ENCODE measurements at places on chromosomes 16 and 17.
A peak's percentile ranks its signal among the peaks of the same experiment; 100 is the strongest.

- DNase-seq: peak; percentile 31
Measured at GRCh38 chr17:67606471-67606870, 111.3 kb upstream of the NOL11 start.

DNA sequence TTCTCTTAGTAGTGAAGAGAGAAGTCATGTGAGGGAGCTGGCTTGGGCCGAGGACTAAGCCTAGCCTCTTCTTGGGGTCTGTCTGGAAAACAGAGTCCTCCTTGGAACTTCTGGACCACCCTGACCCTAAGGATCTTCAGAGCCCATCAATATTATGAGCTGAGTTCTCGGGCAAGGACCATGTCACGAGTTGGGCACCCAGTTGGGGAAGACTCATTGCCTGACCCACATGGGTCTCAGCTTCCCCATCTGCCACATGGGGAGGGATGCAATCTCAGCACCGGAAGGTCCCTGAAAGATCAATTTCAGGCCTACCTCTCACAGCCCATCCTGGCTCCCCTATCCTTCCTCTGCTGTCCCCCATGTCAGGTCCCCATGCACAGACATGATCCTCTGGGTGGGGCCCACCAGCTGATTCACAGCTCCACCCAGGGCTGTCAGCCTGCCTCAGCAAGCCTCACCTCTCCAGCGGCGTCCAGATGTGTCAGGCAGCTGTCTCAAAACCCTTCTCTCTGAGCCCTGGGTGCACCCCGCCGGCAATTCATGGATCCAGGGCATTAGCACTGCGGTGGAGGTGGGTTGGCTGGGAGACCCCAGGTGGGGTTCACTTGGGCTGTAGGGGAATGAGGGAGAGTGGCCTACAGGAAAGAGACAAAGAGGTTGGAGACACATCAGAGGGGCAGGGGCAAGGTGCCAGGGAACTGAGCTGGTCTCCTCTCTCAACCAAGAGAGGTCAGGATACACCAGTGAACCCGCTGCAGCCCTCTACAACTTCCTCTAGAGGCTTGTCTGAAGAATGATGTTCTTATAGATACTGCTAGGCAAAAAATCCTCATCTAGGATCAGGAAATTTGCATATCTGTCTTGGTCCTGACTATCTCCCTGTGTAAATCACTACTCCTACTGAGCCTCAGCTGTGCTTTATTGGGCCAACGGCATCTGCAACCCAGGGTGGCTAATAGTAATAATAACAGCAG lies 1.8 kb downstream of the NLRP1 start:
- DNase-seq: no peak

DNA sequence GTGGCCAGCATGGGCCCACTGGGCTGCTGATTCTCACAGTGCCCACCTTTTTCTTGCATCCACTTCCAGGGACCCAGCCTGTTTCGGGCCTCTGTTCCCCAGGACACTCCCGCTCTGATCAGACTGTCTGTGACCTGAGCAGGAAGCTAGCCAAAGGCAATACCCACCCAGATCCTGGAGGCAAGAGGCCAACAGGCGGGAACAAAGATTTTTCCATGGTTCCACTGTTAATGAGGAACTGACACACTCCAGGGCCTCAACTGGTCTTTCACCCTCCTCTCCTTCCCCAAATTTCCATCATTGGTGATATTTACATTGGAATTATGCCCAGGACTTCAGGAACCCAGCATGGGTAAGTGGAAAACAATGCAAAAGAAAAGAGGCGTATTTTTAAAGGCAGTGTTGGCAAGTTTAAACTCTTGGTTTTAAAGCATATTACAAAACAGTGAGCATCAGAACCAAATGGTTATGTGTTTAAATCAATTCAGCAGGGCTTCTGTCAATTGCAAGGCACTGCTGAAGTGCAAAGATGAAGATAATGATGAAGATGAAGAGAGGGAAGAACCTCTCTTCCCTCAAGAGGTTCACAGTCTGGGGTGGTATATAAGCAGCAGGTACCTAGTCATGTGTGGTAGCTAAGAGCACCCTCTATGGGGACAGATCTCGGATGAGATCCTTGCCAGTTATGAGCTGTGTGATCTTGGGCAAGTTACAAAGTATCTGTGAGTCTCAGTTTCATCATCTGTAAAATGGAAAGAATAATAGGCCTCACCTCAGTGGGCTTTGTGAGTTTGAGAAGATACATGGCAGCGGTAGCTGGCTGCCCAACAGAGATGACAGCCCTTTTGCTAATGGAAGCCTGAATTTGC lies 14.4 kb upstream of the ATP2A3 start:
- DNase-seq: no peak

- no peak for DNase-seq
Measured at GRCh38 chr17:73770115-73770848, 126.0 kb upstream of the SDK2 start.

GRCh38 chr17:63476459-63476853 lies 405 bp upstream of the ACE start:
- no peak for DNase-seq

GRCh38 chr17:43324205-43324893 lies 74.4 kb upstream of the ARL4D start:
- no peak for DNase-seq

DNA sequence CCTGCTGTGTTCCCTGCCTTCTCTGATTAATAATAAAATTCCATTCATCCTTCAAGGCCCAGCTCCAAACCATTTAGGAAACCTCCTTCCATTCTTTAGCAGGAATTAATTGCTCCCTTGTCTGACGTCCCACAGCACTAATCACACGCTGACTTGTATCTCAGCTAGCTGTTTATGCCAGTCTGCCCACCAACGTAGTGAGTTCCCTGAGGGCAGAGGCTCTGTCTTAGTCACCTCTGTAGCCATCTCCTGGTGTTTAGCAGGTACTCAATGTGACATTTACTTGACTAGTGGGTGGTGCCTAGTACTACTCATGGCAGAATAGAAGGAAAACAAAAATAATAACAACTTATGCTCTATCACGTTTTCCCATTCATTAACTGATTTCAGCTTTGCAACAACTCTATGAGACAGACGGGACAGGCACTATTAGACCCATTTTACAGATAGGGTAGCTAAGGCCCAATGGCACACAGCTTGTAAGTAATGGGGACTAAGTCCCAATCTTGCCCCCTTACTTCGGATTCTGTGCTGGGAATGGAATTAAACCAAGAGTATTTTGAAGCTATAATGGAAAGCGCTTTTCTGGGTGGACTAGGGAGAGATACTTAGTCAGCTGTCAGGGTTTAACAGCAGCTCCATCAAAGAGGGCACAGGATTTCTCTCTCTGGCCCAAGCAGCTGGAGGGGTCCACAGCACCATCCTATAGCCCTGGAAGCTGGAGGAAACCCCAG lies 931 bp upstream of the WIPF2 start:
- no peak for DNase-seq

GRCh38 chr16:67855789-67856188 lies 8.3 kb upstream of the CENPT start:
- DNase-seq: no peak

DNA sequence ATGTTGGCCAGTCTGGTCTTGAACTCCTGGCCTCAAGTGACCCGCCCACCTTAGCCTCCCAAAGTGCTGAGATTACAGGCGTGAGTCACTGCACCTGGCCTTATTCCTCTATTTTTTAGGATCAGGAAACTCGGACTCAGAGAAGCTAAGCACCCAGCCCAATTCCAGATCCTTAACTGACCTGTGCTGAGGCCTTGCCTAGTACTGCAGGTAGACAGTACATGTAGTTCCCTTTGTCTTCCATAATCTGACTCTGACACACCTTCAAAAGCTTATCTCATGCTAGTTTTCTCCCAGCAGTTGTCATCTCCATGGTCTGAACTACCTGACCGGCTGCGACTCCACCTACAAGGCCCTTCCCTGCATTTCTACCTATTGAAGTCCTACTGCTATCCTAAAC lies 65.7 kb upstream of the AXIN2 start:
- DNase-seq: no peak

DNA sequence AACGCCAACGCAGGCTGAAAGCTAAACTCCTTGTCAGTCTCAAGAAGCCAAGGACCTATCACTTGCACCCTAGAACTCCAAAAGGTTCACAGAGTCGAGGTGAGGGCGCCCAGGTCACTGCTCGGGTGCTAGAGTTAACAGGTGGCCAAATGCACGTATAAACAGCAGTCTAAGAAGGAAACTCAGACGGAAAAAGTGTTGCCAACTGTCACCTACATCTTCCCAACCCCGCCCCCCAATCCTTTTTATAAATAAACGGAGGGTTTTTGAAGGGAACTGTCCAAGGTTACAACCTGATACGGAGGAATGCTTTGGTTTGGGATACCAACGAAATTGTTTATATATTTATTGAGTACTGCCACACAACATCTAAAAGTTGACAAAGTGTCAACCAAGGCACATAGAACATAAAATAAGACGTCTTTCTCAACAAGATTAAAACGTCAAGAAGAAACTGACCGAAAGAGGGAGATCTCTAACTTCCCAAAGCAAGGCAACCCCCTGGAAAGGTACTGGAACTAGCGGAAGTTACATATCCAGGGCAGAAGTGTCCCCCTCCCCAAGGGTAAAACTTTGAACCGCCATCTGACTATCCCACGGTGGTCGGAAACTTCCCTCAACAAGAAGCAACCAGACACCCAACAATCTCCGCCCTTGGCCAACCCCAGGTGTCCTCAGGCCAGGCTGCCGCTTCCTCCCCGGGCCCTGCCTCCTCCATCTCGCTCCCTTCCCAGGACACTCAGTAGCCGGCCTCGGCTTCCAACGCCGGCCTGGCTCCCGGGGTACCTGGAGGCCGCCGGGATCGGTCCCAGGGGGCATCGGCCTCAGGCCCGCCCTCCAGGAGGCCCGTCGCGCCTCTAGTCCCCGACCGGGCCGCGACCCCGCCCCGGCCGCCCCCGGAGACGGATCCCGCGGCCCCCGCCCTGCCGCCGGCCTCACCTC lies 982 bp downstream of the SPAG9 start:
- DNase-seq: peak; percentile 65

- no peak for DNase-seq
Measured at GRCh38 chr17:15220785-15221184, 44.3 kb downstream of the PMP22 start.

DNA sequence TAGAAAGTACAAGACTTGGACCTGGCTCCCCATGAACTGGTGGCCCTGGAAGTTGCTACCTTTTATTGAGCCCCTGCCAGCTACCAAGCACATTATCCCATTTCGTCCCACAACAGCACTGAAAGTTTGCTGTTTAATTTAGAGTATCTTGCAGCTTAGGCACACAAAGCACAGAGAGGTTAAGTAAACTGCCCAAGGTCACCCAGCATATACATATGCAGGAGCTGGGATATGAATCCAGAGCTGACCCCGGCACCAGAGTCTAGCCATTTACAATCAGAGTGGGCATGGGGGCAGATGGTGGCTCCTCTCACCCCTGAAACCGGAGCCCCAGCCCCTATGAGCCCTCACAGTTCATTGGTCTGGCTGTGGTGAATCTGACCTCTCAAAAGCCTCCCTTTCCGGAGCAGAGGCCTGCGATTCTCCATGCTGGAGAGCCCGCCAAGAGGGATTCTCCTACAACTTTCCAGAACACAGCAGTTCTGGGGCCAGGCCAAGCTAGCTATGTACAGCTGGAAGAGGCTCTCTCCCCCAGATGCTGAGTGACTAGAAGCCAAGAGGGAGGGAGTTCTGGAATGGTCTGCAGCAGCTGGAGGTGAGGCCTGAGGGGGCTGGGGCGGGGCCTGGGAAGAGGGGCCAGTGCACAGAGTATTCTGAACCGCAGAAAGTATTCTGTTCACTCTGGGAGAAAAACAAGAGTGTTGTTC lies 58.3 kb downstream of the SREBF1 start:
- DNase-seq: no peak

- no peak for DNase-seq
Measured at GRCh38 chr17:44111777-44112176, 11.7 kb downstream of the HDAC5 start.

- no peak for DNase-seq
Measured at GRCh38 chr16:59212492-59213024, 478.4 kb upstream of the GOT2 start.

DNA sequence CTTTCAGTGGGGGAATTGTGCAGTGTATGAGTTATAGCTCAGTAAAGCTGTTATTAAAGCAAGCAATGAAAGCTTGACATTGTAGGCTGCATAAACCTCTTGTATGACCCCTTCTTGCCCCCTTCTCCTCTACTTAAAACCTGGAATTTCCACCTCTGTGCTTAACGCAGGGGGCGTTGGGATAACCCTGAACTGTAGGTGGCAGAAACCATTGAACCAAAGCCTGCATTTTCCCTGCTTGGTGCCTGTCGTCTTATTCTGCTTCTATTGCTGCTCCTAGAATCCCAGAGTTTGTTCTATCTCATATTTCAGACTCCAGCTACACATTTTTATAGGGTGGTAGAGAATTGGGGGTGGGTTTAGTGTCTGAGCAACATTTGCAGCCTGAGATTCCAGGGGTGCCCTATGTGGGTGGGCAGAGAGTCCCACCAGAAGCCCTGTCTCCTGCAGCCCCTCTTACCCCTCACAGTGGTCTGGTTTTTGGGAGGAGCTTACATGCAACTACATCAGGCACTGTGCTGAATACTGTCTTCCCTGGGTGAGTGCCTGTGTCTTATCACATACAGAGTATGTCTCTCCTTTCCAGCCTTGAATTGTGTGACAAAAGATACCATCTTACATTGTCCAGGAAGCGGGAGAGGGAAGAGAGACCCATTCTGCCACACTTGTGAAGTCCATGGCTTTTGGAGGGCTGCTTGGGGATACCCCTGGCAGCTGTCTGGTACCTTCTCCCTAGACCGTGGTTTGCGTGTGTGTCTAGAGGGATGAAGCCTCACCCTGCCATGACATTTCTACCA lies 407.7 kb upstream of the EEF2KMT start:
- DNase-seq: no peak

- no peak for DNase-seq
Measured at GRCh38 chr16:55222486-55222885, 101.5 kb upstream of the IRX6 start.

DNA sequence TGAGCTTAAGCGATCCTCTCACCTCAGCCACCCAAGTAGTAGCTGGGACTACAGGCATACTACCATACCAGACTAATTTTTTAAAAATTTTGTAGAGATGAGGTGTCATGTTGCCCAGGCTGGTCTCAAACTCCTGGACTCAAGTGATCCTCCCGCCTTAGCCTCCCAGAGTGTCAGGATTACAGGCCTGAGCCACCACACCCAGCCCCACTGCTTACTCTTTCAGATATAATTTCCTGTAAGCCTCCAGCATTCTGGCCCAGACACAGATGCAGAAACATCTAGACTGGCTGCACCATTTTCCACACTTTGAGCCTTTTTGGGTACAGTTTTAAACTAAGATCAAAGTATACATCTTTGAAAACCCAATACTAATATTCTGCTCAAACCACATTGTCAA lies 8.4 kb upstream of the WSB1 start:
- DNase-seq: no peak

GRCh38 chr17:1228781-1229348 lies 41.4 kb upstream of the BHLHA9 start:
- DNase-seq: no peak

DNA sequence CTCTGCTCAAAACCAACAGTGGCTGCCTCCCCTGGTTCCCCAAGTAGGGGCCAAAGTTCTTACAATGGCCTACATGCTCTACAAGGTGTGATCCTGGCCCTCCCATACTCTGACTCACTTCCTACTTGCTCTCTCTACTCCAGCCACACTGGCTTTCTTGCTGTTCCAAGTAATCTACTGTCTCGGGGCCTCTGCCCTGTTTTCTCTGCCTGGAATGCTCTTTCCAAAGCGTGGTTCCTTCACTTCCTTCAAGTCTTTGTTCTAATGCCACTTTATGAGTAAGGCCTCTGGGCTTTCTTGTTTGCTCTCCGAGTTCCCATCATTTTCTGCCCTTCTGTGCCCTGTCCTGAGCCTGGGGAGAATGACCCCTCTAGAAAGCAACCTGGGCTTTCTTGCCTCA lies 4.1 kb upstream of the CDH3 start:
- DNase-seq: no peak

GRCh38 chr16:28193530-28194423 lies 18.0 kb downstream of the XPO6 start:
- no peak for DNase-seq
